ENCODE measurements at places on chromosomes 1 and 21. TPM values are rescaled to one million over a fixed set of nuclear protein-coding genes. Genes with fewer than 3 reads are reported as not detected.

GRCh38 chr1:156489935-156490293, 10.7 kb downstream of the MEF2D start:
- peaks cover 58% of the 10 kb centered on the region for H3K4me1 ChIP-seq
- no peak for DNase-seq
- H3K4me3 ChIP-seq, result peak overlapping the region; percentile 4
- H3K27me3 ChIP-seq, result no peaks in the 10 kb centered on the region
- H3K27ac ChIP-seq, result peak overlapping the region; percentile 55

The MAP10 gene
- 2.0 TPM for total RNA-seq

GRCh38 chr1:180175291-180175690, 20.6 kb downstream of the QSOX1 start:
- H3K27me3 ChIP-seq, result no peaks in the 10 kb centered on the region
- H3K4me1 ChIP-seq, result peaks cover 11% of the 10 kb centered on the region
- no peaks in the 10 kb centered on the region for H3K36me3 ChIP-seq
- H3K27ac ChIP-seq, result no peak overlapping the region
- peak; percentile 21 for DNase-seq
- H3K4me3 ChIP-seq, result no peak overlapping the region

The RIPPLY3 gene
- total RNA-seq, result not detected

The SYPL2 gene
- total RNA-seq, result 3.7 TPM

DNA sequence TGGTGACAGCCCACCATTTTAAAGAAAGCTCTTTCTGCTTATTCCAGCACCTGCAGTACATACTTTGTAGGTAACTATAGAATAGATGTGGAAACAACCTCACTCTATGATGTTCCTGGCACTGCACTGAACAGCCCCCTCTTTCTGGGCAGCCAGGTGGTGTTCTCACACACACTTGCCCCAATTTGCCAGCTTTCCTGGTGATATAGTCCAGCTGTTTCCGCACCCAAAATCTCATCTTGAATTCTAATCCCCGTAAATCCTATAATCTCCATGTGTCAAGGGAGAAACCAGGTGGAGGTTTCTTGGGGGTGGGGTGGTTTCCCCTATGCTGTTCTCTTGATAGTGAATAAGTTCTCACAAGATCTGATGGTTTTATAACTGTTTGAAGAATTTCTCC, 102.2 kb downstream of the FCRL5 start:
- H3K4me1 ChIP-seq, result no peaks in the 10 kb centered on the region
- H3K27ac ChIP-seq, result no peak overlapping the region
- no peaks in the 10 kb centered on the region for H3K36me3 ChIP-seq
- no peak for DNase-seq
- H3K4me3 ChIP-seq, result no peak overlapping the region
- H3K27me3 ChIP-seq, result no peaks in the 10 kb centered on the region

The PCBP3 gene
- 0.83 TPM for total RNA-seq

The CDA gene
- total RNA-seq, result 0.40 TPM

The TMEM52 gene
- total RNA-seq, result 44.8 TPM

DNA sequence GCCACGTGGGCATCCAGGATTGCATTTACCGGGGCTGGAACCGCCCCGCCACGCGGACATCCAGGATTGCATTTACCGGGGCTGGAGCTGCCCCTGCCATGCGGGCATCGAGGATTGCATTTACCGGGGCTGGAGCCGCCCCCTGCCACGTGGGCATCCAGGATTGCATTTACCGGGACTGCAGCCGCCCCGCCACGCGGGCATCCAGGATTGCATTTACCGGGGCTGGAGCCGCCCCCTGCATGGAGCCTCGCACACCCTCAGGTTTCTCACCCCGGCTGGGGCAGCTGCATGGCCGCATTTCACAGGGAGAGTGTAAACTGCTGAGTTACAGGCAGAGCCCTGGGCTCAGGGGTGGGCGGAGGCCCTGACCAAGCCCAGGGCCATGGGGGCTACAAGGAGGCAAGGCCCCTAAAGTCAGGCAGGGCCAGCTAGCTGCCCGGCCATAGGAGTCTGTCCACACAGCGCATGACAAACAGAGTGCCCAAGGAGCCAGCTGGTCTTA, 166.8 kb upstream of the ARHGEF16 start:
- H3K36me3 ChIP-seq, result no peaks in the 10 kb centered on the region
- H3K4me1 ChIP-seq, result no peaks in the 10 kb centered on the region
- no peak overlapping the region for H3K27ac ChIP-seq

DNA sequence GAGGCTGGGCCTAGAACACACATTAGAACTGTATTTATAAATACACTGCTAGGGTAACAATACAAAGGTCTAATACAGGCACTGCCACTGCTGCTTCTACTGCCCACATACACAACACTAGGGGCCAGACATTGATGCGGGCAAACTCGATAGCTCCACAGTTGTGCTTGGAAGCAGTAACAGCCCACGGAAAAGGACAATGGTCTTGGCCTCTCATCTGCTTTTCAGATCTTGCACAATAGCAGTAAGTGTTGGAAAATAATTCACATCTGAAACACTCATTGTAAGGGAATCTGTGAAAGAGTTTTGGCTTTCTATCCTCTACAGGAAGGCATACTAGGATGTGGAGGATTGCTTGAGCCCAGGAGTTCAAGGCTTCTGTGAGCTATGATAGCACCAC, 6.9 kb upstream of the SPOCD1 start:
- H3K27me3 ChIP-seq, result no peaks in the 10 kb centered on the region
- no peak overlapping the region for H3K27ac ChIP-seq
- H3K36me3 ChIP-seq, result no peaks in the 10 kb centered on the region

DNA sequence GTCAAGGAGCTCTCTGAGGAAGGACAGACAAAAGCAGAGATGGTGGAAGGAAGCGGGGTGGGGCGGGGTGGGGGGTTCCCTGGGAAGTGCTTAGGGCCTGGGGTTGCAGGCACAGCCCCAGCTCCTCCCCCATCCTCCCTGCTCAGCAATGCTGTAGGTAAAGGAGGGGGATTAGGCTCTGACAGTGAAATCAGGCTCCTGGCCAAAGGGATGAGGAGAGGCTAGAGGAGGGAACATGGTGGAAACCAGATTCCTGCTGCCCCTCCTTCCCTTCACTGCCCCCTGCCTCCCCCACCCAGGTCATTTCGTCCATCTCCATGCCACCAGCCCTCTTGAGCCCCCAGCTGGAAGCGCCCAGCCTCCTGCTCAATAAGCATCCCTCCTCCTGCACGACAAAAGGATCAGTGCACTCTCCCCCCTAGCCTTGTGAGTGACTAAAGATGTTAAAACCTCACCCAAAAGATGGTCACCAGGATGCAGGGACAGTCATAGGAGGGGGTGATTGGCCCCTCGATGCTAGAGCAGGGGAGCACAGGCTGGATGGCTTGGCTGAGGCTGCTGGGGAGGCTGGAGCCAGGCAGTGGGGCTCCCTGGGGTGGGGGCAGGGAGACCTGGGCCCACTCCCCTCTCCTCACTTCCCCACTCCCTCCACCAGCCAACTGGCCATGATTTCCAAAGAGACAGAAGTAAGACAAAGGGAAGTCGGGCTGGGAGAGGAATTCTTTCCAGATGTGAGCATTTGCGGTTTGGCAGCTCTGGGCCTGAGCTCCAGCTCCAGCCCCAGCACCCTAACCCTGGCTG, 2.2 kb upstream of the CRABP2 start:
- no peak for DNase-seq
- H3K4me3 ChIP-seq, result no peak overlapping the region
- no peak overlapping the region for H3K27ac ChIP-seq
- no peaks in the 10 kb centered on the region for H3K36me3 ChIP-seq
- no peaks in the 10 kb centered on the region for H3K27me3 ChIP-seq

The DNM3 gene
- total RNA-seq, result 0.93 TPM

The PYGO2 gene
- 18.3 TPM for total RNA-seq

DNA sequence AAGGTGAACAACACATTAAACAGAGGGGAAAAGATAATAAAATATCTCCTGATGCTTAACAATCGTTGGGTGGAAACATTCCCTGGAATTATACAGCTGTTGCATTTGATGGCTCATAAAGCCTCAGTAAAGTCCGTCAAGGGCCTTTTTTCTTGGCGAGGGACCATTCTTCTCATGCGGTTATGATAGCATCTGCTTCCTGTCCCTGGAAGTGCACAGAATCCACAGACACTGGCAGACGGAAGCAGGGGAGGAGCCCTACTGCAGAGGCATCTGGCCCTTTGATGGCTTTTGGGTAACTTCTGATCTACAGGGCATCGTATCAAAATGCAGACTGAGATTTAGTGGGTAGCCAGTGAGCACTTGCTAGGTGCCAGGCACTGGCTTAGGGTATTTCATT, 286.9 kb downstream of the KIF26B start:
- no peak overlapping the region for H3K27ac ChIP-seq
- DNase-seq, result no peak
- no peaks in the 10 kb centered on the region for H3K36me3 ChIP-seq
- no peaks in the 10 kb centered on the region for H3K4me1 ChIP-seq
- no peak overlapping the region for H3K4me3 ChIP-seq

GRCh38 chr1:212981571-212982328, 31.4 kb downstream of the VASH2 start:
- DNase-seq, result no peak
- no peaks in the 10 kb centered on the region for H3K36me3 ChIP-seq
- peaks cover 3% of the 10 kb centered on the region for H3K4me1 ChIP-seq
- no peaks in the 10 kb centered on the region for H3K27me3 ChIP-seq

- no peaks in the 10 kb centered on the region for H3K36me3 ChIP-seq
- no peak overlapping the region for H3K4me3 ChIP-seq
- DNase-seq, result no peak
- no peaks in the 10 kb centered on the region for H3K4me1 ChIP-seq
- no peaks in the 10 kb centered on the region for H3K27me3 ChIP-seq
Observed at GRCh38 chr1:112779665-112780526, 64.8 kb upstream of the PPM1J start.

DNA sequence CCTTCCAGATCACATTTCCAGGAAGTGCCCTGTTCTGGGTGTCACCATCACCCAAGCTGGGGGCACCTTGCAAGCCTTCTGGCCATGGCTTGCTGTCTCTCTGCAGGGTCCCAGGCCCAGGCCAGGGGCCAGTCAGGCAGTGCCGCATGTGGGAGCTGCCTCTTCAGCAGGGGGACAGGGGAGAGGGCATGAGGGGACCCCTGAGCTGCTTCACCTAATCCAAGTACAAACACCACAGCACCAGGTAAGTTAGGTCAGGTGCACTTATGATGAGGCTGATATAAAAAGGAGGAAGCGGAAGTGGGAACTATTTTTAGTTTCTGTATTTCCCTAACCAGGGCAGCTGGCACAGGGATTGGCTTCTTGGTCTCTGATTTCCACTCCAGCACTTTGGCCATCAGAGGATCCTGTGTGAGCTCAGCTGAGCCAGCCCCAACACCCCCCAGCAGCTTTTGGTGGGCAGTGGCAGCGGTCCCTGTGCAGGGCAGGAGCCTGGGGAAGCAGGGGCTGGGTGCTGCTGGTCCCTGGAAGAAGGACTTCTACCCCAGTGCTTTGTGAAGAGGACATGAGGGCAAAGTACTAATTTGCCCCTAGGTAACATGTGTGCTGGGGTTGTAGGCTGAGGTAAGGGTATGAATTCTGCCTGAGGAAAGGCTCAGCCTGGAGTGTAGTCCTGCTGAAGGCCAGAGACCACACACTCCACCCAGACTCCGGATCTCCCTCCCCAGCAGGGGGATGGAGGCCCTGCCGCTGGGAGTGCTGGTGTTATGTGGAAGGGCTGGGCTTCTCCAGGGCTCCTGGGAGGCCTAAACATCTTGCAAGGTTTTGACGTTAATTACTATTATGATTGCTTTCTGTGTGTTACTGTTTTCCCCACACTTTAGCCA, 3.3 kb upstream of the PCBP3 start:
- no peak for DNase-seq
- H3K36me3 ChIP-seq, result no peaks in the 10 kb centered on the region
- no peaks in the 10 kb centered on the region for H3K27me3 ChIP-seq
- H3K4me1 ChIP-seq, result no peaks in the 10 kb centered on the region
- H3K4me3 ChIP-seq, result no peak overlapping the region
- H3K27ac ChIP-seq, result no peak overlapping the region

The CFAP45 gene
- total RNA-seq, result 0.16 TPM

DNA sequence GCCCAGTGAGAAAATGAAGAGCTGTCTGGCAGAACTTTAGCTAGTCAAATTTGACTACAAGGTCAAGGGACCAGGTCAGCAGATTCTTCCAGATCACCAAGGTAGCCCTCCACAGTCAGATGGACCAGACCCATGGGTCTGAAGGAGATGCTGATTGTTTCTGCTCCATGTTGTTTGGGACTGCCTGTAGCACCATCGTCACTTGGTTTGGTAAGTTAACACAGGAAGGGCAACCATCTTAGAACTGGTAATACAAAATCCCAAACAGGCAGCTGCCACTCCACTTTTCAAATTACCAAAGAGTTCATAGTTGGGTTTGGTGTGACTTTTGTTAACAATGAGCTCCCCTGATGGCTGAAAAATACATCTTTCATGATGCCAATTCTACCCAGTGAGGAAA, 9.0 kb downstream of the ITPKB start:
- H3K36me3 ChIP-seq, result no peaks in the 10 kb centered on the region
- H3K4me3 ChIP-seq, result no peak overlapping the region
- no peaks in the 10 kb centered on the region for H3K4me1 ChIP-seq
- DNase-seq, result no peak

GRCh38 chr1:245604979-245605378, 450.2 kb downstream of the KIF26B start:
- H3K4me3 ChIP-seq, result no peak overlapping the region
- DNase-seq, result no peak
- H3K4me1 ChIP-seq, result no peaks in the 10 kb centered on the region
- H3K36me3 ChIP-seq, result no peaks in the 10 kb centered on the region

- no peaks in the 10 kb centered on the region for H3K36me3 ChIP-seq
- H3K27me3 ChIP-seq, result no peaks in the 10 kb centered on the region
- H3K27ac ChIP-seq, result peak overlapping the region; percentile 22
Observed at GRCh38 chr1:10387677-10388386, 11.0 kb upstream of the PGD start.

DNA sequence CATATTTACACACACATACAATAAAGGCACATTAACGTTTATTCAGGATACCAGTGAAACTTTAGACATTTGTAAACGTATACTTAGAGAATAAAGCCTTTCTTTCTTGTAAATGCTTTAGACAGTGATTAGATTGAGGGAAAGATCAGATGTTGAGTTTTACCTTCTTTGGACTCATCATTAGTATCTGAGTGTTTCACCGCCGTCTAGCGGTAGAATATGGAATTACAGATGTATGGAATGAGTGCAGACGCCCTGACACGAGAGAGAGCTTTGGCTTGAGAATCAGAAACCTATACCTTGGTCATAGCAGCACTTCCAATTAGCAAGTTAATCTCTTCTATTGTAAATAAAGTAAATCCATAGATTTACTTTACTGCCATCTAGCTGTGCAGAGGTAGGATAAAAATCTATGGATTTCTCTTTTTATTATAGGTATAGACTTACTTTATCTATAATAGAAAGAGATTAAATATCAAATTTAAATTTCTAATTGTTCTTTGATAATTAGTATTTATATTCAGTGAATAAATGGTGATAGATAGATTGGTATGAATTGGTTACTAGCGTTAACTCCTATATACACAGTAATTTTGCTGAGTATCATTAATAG, 12.6 kb downstream of the FLG2 start:
- H3K4me1 ChIP-seq, result no peaks in the 10 kb centered on the region
- H3K4me3 ChIP-seq, result no peak overlapping the region
- no peaks in the 10 kb centered on the region for H3K36me3 ChIP-seq
- no peaks in the 10 kb centered on the region for H3K27me3 ChIP-seq
- peak; percentile 6 for DNase-seq

GRCh38 chr1:48619539-48619938, 147.5 kb upstream of the SPATA6 start:
- H3K27ac ChIP-seq, result no peak overlapping the region
- no peak for DNase-seq
- H3K4me1 ChIP-seq, result no peaks in the 10 kb centered on the region
- H3K4me3 ChIP-seq, result no peak overlapping the region
- H3K27me3 ChIP-seq, result no peaks in the 10 kb centered on the region
- no peaks in the 10 kb centered on the region for H3K36me3 ChIP-seq

GRCh38 chr1:209629621-209630382, 22.4 kb downstream of the LAMB3 start:
- H3K36me3 ChIP-seq, result no peaks in the 10 kb centered on the region
- no peak for DNase-seq
- H3K4me3 ChIP-seq, result no peak overlapping the region
- no peaks in the 10 kb centered on the region for H3K4me1 ChIP-seq
- no peaks in the 10 kb centered on the region for H3K27me3 ChIP-seq
